Activated CD8-positive, alpha-beta T cell treated with anti-CD3 and anti-CD28 coated beads, Interleukin-2, amount 10 ng/mL, durations not matched to agents 7 days and 5 days (primary cell): ENCODE measurements at places on chromosomes 4 and X.

- no peak for DNase-seq
- H3K27ac ChIP-seq, result no peak overlapping the region
- peaks cover 3% of the 10 kb centered on the region for H3K27me3 ChIP-seq
- H3K36me3 ChIP-seq, result no peaks in the 10 kb centered on the region
Measured at GRCh38 chrX:148513661-148514060, 13.2 kb downstream of the AFF2 start.

- H3K27me3 ChIP-seq, result peaks cover 2% of the 10 kb centered on the region
- H3K36me3 ChIP-seq, result no peaks in the 10 kb centered on the region
- no peak for DNase-seq
- no peaks in the 10 kb centered on the region for H3K4me1 ChIP-seq
Measured at GRCh38 chrX:103240155-103240554, 14.8 kb downstream of the TCEAL8 start.

DNA sequence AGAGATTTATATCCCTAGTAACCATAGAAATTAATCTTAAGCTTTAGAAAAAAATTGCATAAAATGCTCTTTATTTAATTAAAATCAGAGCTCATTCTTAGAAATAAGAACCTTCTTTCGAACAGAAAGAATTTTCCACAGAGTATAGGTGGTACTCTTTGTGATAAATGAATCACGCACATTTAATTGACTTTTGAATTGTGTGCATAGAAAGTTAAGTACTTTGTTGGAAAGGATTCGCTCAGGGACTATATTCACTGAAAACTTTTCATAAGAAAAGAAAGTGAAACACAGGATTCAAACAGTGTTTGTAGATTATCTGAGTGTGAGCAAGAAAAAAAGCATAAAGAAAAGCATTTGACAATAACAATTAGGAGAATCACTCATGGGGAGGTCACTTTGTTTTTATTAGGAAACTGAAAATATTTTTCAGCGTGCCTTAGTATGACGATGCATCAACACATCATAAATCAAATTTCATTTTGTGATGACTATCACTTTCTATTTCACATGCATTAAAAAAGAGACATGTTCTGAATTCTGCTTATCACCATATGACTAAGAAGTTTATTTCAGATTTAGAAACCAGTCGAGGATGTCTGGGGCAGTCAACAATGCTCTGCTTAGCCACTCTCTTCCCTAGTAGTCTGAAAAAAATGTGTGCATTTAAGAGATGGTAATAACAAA is 49.5 kb downstream of the STX18 start:
- no peaks in the 10 kb centered on the region for H3K27me3 ChIP-seq
- no peak overlapping the region for H3K27ac ChIP-seq
- no peak for DNase-seq
- H3K4me3 ChIP-seq, result peak overlapping the region; percentile 40

- no peak overlapping the region for H3K4me3 ChIP-seq
- H3K27ac ChIP-seq, result no peak overlapping the region
- H3K27me3 ChIP-seq, result no peaks in the 10 kb centered on the region
- H3K4me1 ChIP-seq, result no peaks in the 10 kb centered on the region
- no peaks in the 10 kb centered on the region for H3K36me3 ChIP-seq
- DNase-seq, result no peak
Measured at GRCh38 chr4:156931267-156931666, 40.3 kb downstream of the PDGFC start.

- DNase-seq, result no peak
- peaks cover 24% of the 10 kb centered on the region for H3K36me3 ChIP-seq
- H3K4me1 ChIP-seq, result peaks cover 23% of the 10 kb centered on the region
- H3K27me3 ChIP-seq, result no peaks in the 10 kb centered on the region
Measured at GRCh38 chr4:37872310-37872988, 18.4 kb upstream of the TBC1D1 start.

DNA sequence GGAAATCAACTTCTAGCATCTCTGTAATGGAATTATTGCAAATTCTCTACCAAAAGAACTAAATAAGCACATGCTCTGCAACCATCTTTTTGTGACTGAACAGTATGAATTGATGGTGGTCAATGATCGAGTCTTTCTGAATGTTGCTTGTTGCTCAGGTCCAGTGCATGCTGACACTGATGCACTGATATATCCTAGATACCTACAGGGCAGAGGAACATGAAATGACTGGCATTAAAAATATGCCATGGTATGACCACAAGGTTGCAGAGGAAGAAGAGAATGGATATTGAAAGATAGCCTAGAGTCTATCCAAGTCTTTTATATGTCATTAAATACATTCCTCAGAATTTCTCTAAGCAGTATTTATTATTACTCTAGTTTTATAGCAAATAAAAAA is 692.8 kb upstream of the TENM3 start:
- no peak for DNase-seq
- H3K4me1 ChIP-seq, result no peaks in the 10 kb centered on the region
- H3K27ac ChIP-seq, result no peak overlapping the region
- no peaks in the 10 kb centered on the region for H3K27me3 ChIP-seq

- H3K4me3 ChIP-seq, result no peak overlapping the region
- no peak for DNase-seq
- H3K27me3 ChIP-seq, result no peaks in the 10 kb centered on the region
Measured at GRCh38 chr4:3676907-3677747, 89.1 kb upstream of the ADRA2C start.

DNA sequence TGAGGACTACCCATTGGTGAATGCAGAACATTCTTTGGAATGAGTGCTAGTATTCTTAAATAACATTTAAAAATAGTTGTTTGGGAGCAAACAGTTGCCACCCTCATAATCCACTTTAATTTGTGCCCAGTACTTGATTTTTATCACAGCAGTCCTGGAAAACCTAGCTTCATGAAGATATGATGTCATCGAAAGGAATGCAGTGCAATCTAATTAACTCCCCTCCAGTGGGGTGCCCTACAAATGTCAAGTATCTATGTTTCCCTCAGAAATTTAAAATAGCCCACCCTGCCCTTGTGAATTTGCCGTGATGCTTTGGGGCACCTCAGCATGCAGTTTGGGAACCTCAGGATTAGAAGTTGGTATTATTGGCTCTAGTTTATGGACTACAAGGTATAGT is 5.4 kb downstream of the RAB9A start:
- DNase-seq, result no peak
- no peaks in the 10 kb centered on the region for H3K27me3 ChIP-seq
- no peak overlapping the region for H3K4me3 ChIP-seq
- H3K36me3 ChIP-seq, result peaks cover 19% of the 10 kb centered on the region
- peaks cover 55% of the 10 kb centered on the region for H3K4me1 ChIP-seq
- H3K27ac ChIP-seq, result no peak overlapping the region

DNA sequence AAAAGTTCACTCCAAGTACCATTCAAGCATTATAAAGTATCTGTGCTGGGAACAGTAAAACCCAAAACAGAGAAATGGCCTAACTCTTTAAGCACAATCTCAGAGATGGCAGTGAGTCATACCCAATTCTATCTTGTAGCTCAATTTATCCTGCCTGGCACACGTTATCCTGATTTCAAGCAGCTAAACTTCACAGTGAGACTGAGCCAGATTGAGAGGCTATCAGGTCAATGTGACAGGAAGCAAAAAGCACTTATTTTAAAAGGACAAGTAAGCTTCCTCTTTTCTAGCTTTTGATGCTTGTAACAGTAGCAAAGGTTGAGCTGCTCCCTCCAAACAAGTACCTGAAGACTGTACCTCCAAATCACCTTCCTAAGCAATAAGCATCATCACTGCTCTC is 324.9 kb downstream of the NAF1 start:
- no peak overlapping the region for H3K4me3 ChIP-seq
- H3K27me3 ChIP-seq, result no peaks in the 10 kb centered on the region
- H3K27ac ChIP-seq, result no peak overlapping the region

GRCh38 chr4:2781911-2782310 is 11.0 kb upstream of the SH3BP2 start:
- DNase-seq, result no peak
- H3K27ac ChIP-seq, result no peak overlapping the region
- H3K4me3 ChIP-seq, result no peak overlapping the region
- no peaks in the 10 kb centered on the region for H3K36me3 ChIP-seq

GRCh38 chr4:21790438-21791029 is 158.0 kb downstream of the KCNIP4 start:
- no peaks in the 10 kb centered on the region for H3K27me3 ChIP-seq
- H3K4me1 ChIP-seq, result peaks cover 3% of the 10 kb centered on the region
- no peak overlapping the region for H3K4me3 ChIP-seq
- DNase-seq, result no peak
- no peak overlapping the region for H3K27ac ChIP-seq
- no peaks in the 10 kb centered on the region for H3K36me3 ChIP-seq

DNA sequence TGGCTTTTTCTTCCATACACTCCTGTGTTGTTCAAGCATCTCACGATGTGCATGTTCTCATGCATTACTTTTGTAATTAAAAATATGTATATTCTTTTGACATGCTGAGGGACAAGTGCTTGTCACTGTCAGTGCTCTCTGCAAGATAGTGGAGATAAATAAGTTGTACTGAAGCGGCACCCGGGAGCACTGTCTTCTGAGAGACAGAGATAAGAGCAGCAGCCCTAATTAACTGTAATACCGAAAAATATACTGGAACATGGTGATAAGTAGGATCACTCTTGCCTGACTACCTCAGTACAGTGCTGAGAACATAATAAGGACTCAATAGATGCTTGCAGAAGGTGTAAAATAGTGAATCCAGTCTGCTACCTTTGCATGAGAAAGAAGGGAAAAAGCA is 9.4 kb upstream of the GPR173 start:
- H3K4me3 ChIP-seq, result no peak overlapping the region
- no peaks in the 10 kb centered on the region for H3K4me1 ChIP-seq

DNA sequence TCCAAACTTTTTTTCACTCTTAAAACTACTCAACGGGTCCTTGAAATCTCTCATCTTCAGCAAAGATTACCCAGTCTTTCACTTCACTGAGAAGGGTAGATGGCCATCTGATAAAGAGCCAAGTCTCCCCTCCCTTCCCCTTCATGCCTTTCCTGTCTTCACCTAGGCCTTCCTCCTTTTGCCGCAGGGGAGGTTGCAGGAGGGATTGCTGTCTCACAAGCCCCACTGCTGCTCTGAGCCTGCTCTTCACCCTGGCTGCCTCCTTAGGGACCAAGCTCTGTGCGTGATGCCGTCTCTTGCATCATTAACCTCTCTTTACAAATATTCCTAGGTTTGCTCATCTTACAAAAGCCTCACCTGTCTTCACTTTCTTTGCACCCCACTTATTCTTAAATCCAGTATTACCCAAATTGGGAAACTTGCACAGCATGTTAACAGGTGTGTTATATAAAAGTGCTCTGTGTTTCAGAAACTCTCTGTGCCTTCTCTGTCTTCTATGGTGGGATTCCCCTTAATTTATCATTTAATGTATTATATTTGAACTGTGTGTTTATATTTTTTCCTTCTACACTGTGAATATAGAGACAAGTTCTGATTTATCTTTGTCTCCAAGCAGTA is 3.8 kb downstream of the ZFX start:
- H3K4me1 ChIP-seq, result peaks cover 43% of the 10 kb centered on the region
- H3K27me3 ChIP-seq, result no peaks in the 10 kb centered on the region
- peak overlapping the region; percentile 88 for H3K4me3 ChIP-seq

- H3K4me1 ChIP-seq, result no peaks in the 10 kb centered on the region
- no peaks in the 10 kb centered on the region for H3K27me3 ChIP-seq
- no peak for DNase-seq
- H3K27ac ChIP-seq, result no peak overlapping the region
Measured at GRCh38 chr4:166808380-166808779, 425.9 kb downstream of the SPOCK3 start.

DNA sequence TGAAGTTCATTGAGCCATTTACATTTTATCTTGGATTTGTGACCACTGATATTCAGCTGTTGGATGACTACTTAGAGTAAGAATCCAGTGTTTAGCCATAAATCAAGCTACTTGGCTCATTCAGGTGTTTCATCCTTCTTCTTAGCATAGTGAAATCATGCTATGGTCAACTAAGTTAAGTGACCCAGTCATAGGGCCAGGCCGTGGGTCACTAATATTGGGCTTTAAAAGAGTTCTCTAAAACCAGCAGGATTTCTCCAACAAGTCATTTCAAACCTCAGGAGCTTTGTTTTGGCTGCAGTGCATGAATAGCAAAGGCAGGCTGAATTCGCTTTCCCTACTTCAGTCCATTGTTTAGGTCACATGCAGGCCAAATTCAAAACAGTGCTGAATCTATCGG is 181.0 kb downstream of the MAML3 start:
- peaks cover 4% of the 10 kb centered on the region for H3K36me3 ChIP-seq
- H3K27me3 ChIP-seq, result no peaks in the 10 kb centered on the region
- peaks cover 45% of the 10 kb centered on the region for H3K4me1 ChIP-seq
- no peak overlapping the region for H3K4me3 ChIP-seq
